ENCODE measurements at places on chromosomes 5 and 9. TPM values are rescaled to one million over a fixed set of nuclear protein-coding genes. Genes with fewer than 3 reads are reported as not detected.

DNA sequence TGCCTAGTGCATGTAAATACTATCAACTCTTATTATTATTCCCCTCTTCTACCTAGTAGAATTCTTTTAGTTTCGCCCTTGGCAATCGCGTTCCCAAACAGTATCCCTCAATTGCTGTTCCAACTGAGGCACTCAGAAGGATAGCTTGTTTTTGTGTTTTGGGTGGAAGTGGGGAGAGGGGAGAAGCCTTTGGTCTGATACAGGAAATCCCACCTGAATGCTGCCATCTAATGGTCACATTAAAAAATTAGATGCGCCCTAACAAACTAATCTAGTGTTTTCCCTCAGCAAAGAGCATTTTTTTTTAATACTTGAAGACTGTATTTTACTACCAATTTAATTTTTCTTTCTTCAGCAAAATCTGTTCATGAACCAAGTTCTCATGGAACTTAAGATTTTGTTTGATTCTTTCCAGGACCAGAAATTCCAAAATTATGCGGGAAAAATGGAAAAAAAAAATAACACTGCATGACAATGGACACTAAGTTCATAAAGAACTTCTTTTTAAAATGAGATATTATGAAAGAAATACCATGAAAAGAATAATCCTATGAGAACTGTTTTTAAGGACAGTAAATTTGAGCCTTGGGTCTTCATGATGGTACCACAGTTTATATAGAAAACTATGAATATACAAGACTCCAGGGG lies 22.2 kb upstream of the GLDC start:
- H3K4me1 ChIP-seq: no peaks in the 10 kb centered on the region
- no peak overlapping the region for H3K27ac ChIP-seq
- H3K4me3 ChIP-seq: no peak overlapping the region
- no peak for DNase-seq
- no peaks in the 10 kb centered on the region for H3K27me3 ChIP-seq
- no peaks in the 10 kb centered on the region for H3K36me3 ChIP-seq

TOR4A gene
- 2.6 TPM for total RNA-seq

BTNL3 gene
- not detected for total RNA-seq

IQGAP2 gene
- 82.7 TPM for total RNA-seq

ZNF883 gene
- total RNA-seq: 1.3 TPM

DNA sequence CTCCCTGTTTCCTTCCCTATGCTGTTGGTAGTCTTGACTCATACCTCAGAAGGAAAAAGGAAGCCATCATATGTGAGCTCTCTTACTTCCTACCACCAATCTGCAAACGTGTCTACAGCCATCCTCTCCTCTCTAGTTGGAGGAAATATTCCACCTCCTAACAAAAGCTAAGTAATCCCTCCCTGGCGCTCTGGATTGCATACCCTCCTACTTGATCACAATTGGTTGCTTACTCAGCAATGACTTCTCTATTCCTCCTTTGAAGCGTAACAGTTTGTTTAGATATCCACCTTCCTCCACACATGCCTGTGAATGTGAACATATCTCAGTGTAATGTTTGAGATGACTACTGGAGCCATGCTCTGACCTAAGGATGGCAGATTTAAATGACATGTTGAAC lies 18.2 kb downstream of the RUSC2 start:
- no peaks in the 10 kb centered on the region for H3K36me3 ChIP-seq
- no peak for DNase-seq
- H3K4me1 ChIP-seq: peaks cover 4% of the 10 kb centered on the region
- H3K27ac ChIP-seq: no peak overlapping the region
- peaks cover 5% of the 10 kb centered on the region for H3K27me3 ChIP-seq
- H3K4me3 ChIP-seq: no peak overlapping the region

LHFPL2 gene
- total RNA-seq: 0.21 TPM

GRCh38 chr5:150175536-150175935 lies 9.0 kb downstream of the CDX1 start:
- no peak overlapping the region for H3K27ac ChIP-seq
- DNase-seq: no peak
- H3K4me3 ChIP-seq: no peak overlapping the region
- no peaks in the 10 kb centered on the region for H3K36me3 ChIP-seq

DNA sequence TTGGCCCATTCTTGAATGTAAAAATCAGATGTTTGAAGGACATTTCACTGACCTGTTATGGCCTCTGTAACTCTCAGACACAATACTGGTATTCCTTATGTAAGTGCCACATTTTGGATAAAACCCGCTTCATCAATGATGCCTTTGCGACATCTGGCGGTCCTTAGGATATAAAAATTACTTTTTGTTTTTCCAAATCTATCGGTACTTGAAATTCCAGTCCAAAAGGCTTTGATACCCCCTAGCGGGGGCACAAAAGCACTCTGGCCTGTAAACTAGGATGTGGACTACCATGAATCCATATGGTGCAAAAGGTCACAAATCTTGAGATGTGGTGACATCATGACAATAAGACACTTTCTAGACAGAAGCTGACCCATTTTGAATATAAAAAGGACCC lies 291.8 kb downstream of the KIAA0825 start:
- no peaks in the 10 kb centered on the region for H3K27me3 ChIP-seq
- H3K4me3 ChIP-seq: no peak overlapping the region
- DNase-seq: no peak
- H3K4me1 ChIP-seq: no peaks in the 10 kb centered on the region
- H3K36me3 ChIP-seq: peaks cover 6% of the 10 kb centered on the region

- peak overlapping the region; percentile 77 for H3K4me3 ChIP-seq
- H3K4me1 ChIP-seq: peaks cover 80% of the 10 kb centered on the region
- DNase-seq: peak; percentile 64
- H3K36me3 ChIP-seq: peaks cover 10% of the 10 kb centered on the region
Observed at GRCh38 chr5:81007637-81008027, 47.5 kb downstream of the RASGRF2 start.
